Immature natural killer cell (primary cell): ENCODE measurements at places on chromosomes 16 and 17. TPM values are rescaled to one million over a fixed set of nuclear protein-coding genes. Genes with fewer than 3 reads are reported as not detected.
A peak's percentile ranks its signal among the peaks of the same experiment; 100 is the strongest.

Gene NHLRC4
- polyA plus RNA-seq: not detected

DNA sequence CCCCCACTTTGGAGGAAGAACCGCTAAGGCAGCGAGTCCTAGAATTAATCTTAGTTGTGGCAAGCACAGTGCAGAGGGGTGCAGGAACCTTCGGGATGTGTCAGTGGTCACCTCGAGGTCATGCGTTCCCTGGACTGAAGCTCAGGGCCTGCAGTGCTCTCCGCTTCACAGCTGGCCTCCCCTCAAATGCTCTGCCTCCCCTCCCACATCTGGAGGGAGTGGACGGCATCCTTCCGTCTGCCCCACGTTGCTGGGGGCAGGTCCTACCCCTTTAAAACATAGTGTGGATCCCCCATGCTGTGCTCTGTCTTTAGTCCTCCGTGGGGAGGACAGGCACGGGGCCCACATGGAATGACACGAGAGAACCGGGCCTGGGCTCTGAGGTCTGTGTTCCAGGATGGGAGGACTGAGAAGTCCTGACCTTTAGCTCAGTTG lies 99.5 kb upstream of the CDC42EP4 start:
- no peaks in the 10 kb centered on the region for H3K36me3 ChIP-seq
- peaks cover 10% of the 10 kb centered on the region for H3K27me3 ChIP-seq
- DNase-seq: no peak
- no peak overlapping the region for H3K27ac ChIP-seq
- H3K4me3 ChIP-seq: no peak overlapping the region

- no peak overlapping the region for H3K4me3 ChIP-seq
- H3K36me3 ChIP-seq: no peaks in the 10 kb centered on the region
- no peaks in the 10 kb centered on the region for H3K4me1 ChIP-seq
- no peak for DNase-seq
Observed at GRCh38 chr17:42413464-42414040, 9.5 kb downstream of the CAVIN1 start.

Gene FBXL16
- not detected for polyA plus RNA-seq

- no peaks in the 10 kb centered on the region for H3K36me3 ChIP-seq
- no peaks in the 10 kb centered on the region for H3K4me1 ChIP-seq
- DNase-seq: no peak
Observed at GRCh38 chr17:27904534-27905446, 11.6 kb upstream of the LYRM9 start.

GRCh38 chr17:1229349-1229899 lies 40.8 kb upstream of the BHLHA9 start:
- peak overlapping the region; percentile 70 for H3K4me3 ChIP-seq
- H3K27me3 ChIP-seq: peaks cover 7% of the 10 kb centered on the region
- no peak overlapping the region for H3K27ac ChIP-seq
- H3K4me1 ChIP-seq: peaks cover 22% of the 10 kb centered on the region
- H3K36me3 ChIP-seq: no peaks in the 10 kb centered on the region

- no peak overlapping the region for H3K4me3 ChIP-seq
- DNase-seq: no peak
- no peak overlapping the region for H3K27ac ChIP-seq
Observed at GRCh38 chr17:58913971-58914769, 158.5 kb downstream of the PPM1E start.

DNA sequence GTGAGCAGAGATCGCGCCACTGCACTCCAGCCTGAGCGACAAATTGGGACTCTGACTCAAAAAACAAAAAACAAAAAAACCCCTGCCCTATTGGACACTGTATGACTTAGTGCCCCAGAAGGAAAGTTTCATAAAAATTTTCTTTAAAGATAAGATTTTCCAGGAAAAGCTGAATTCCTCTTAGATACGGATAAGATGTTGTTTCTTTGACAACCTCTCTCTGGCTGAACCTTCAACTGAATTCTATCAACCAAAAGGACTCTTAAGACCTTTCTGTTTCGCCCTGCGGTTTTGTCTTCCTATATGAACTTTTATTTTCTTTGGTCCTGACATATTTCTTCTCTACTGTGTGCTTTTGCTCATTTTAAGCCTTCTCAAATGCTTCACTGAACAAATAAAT lies 35.8 kb downstream of the CPPED1 start:
- no peak overlapping the region for H3K27ac ChIP-seq
- H3K4me3 ChIP-seq: peak overlapping the region; percentile 56
- H3K27me3 ChIP-seq: no peaks in the 10 kb centered on the region
- H3K36me3 ChIP-seq: no peaks in the 10 kb centered on the region
- no peak for DNase-seq

Gene ZP2
- not detected for polyA plus RNA-seq

Gene ASB16
- polyA plus RNA-seq: not detected

Gene IGF2BP1
- not detected for polyA plus RNA-seq

Gene LPO
- polyA plus RNA-seq: not detected

- no peaks in the 10 kb centered on the region for H3K36me3 ChIP-seq
- peaks cover 10% of the 10 kb centered on the region for H3K4me1 ChIP-seq
- H3K27ac ChIP-seq: no peak overlapping the region
- DNase-seq: no peak
- no peak overlapping the region for H3K4me3 ChIP-seq
Observed at GRCh38 chr16:2975161-2975795, 5.0 kb downstream of the PKMYT1 start.

Gene IRX6
- not detected for polyA plus RNA-seq

DNA sequence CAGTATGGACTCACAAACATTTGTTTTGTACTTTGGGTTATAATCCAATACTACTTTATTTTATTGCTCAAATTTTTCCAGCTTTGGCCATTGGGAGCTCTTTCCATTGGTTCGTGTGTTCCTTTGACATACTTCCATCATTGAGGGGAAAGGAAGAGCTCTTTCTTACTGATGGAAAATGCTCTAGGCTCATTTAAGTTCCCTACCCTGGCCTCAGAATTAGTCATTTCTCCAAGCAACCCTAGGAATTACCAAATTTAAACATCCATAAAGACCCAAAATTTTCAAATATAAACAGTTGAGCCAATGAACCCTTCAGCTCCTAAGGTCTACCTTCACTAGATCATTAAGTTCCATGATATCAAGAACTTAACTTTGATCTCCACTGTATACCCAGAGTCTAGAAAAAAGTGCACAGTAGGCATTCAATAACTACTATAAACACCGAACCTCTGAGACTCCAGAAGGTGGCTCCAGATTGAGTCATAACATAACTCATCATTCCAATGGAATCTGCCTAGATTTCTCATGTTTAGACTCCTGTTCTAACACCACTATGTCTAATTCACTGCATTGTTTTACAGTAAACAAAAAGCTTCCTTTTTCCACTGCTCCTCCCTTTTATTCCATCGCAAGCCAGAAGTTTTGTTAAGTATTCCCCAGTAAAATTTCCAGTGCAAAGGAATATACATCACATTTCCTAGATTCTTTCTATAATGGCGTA lies 39.0 kb downstream of the SMURF2 start:
- H3K27ac ChIP-seq: no peak overlapping the region
- no peak for DNase-seq
- no peaks in the 10 kb centered on the region for H3K36me3 ChIP-seq
- no peak overlapping the region for H3K4me3 ChIP-seq

- no peak overlapping the region for H3K27ac ChIP-seq
- H3K4me3 ChIP-seq: no peak overlapping the region
- DNase-seq: no peak
- peaks cover 46% of the 10 kb centered on the region for H3K4me1 ChIP-seq
Observed at GRCh38 chr17:57442401-57442823, 186.1 kb downstream of the MSI2 start.

DNA sequence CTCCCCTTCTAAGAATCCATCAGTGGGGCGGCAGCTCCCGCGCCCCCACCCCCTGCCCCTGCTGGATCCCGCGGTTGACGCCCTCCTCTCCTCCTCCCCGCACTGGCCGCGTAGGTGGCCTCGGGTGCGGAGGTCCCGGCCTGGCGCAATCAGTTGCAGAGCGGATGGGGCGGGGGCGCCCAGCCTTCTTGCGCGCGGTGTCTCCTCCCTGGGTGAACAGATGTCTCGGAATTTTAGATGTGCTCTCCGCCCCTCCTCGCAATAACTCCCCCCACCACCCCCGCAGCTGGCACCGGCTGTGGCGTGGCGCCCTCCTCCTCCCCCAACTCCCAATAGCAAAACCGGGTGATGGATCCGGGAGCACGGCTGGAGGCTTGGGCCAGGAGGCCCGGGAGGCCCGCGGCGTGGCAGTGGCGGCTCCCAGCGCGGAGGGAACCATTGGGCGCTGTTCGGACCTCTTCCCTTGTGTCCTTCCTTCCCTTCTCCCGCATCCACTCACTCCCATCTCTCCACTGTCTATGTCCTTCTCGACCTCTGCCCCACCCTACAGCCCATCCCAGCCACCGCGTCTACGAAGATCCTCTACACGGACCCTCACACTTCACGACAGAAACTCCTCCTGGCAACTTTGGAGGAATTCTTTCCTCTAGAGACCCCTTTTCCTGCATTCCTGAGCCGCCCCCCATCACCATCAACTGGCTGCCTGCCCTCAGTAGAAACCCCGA lies 11.0 kb downstream of the NEUROD2 start:
- H3K27ac ChIP-seq: no peak overlapping the region
- H3K4me3 ChIP-seq: no peak overlapping the region
- no peak for DNase-seq

Gene DLX4
- polyA plus RNA-seq: 0.19 TPM

GRCh38 chr16:66231452-66232160 lies 134.9 kb upstream of the CDH5 start:
- H3K27ac ChIP-seq: no peak overlapping the region
- no peak for DNase-seq
- no peaks in the 10 kb centered on the region for H3K4me1 ChIP-seq
- no peak overlapping the region for H3K4me3 ChIP-seq
- no peaks in the 10 kb centered on the region for H3K36me3 ChIP-seq

Gene ENKD1
- polyA plus RNA-seq: 1.9 TPM

- H3K4me3 ChIP-seq: no peak overlapping the region
- H3K36me3 ChIP-seq: peaks cover 20% of the 10 kb centered on the region
- peaks cover 2% of the 10 kb centered on the region for H3K4me1 ChIP-seq
- DNase-seq: no peak
- no peak overlapping the region for H3K27ac ChIP-seq
Observed at GRCh38 chr17:63681530-63681929, 18.4 kb downstream of the LIMD2 start.

GRCh38 chr16:28193530-28194423 lies 18.0 kb downstream of the XPO6 start:
- H3K4me1 ChIP-seq: peaks cover 90% of the 10 kb centered on the region
- no peak for DNase-seq
- H3K4me3 ChIP-seq: peak overlapping the region; percentile 74
- peak overlapping the region; percentile 98 for H3K27ac ChIP-seq

Gene KCNJ18
- polyA plus RNA-seq: not detected

DNA sequence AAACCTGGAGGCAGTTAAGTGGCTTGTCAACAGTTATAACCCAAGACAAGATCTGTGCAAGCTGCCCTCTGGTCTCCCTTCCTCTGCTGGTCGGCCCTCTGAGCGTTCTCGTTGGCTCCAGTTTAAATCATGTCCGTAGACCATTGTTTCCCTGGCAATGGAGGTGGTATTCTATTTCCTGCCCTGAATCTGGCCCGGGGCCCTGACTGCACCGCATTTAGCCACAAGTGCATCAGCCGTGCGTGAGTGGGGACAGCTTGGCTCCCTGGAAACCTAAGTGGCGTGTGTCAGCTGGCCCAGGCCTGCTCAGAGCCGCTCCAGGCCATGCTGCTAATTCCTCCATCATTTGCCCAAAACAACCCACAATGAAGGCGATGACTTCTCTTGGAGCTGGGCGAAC lies 15.0 kb upstream of the MYLK3 start:
- H3K4me3 ChIP-seq: no peak overlapping the region
- H3K36me3 ChIP-seq: no peaks in the 10 kb centered on the region
- H3K27me3 ChIP-seq: peaks cover 3% of the 10 kb centered on the region
- no peaks in the 10 kb centered on the region for H3K4me1 ChIP-seq

DNA sequence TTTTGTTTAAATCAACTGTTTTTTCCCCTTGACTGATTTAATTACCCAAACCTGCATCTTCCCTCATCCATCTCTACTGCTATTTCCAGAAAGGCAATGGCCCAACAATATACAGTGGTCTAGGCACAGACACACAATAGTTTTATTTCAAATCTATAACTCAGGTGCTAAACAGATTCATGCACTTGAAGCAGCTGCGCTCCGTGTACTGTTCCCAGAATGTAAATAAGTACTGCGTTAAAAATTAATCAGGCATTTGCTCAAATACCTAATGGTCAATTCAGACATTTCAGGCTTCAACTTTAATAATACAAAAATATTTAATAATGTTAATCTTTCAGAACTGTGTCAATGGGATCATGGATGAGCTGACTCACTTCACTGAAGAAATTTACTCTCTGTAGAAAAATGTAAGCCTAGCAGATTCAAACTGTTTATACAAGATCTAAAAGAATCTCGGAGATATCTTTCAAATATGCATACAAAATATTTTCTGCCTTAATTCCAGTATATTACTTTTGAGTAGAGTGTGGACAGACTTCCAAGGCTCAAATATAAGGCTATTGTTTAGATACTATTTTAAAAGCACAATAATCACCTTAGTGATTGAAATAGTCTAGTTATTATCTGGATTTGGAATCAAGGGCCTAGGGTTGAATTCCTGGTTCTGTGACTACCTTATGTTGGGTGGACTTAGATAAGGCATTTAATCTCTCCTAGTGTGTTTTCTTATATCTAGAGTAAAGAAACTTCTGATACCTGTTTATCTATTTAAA lies 97.4 kb upstream of the PSMD7 start:
- no peak overlapping the region for H3K4me3 ChIP-seq
- no peak overlapping the region for H3K27ac ChIP-seq
- no peak for DNase-seq
- peaks cover 2% of the 10 kb centered on the region for H3K27me3 ChIP-seq

Gene GRAPL
- polyA plus RNA-seq: not detected

GRCh38 chr17:15490634-15491261 lies 23.3 kb upstream of the CDRT4 start:
- H3K27ac ChIP-seq: no peak overlapping the region
- peaks cover 10% of the 10 kb centered on the region for H3K36me3 ChIP-seq
- H3K27me3 ChIP-seq: peaks cover 2% of the 10 kb centered on the region
- no peak overlapping the region for H3K4me3 ChIP-seq

Gene RAMP2
- polyA plus RNA-seq: not detected
